NCI-H748 treated with DMSO at 0.1 percent for 48 hours (cell line): ENCODE measurements at places on chromosomes 2 and 18.

- peak; percentile 17 for DNase-seq
Observed at GRCh38 chr2:70552501-70553333, 909 bp downstream of the TGFA start.

DNA sequence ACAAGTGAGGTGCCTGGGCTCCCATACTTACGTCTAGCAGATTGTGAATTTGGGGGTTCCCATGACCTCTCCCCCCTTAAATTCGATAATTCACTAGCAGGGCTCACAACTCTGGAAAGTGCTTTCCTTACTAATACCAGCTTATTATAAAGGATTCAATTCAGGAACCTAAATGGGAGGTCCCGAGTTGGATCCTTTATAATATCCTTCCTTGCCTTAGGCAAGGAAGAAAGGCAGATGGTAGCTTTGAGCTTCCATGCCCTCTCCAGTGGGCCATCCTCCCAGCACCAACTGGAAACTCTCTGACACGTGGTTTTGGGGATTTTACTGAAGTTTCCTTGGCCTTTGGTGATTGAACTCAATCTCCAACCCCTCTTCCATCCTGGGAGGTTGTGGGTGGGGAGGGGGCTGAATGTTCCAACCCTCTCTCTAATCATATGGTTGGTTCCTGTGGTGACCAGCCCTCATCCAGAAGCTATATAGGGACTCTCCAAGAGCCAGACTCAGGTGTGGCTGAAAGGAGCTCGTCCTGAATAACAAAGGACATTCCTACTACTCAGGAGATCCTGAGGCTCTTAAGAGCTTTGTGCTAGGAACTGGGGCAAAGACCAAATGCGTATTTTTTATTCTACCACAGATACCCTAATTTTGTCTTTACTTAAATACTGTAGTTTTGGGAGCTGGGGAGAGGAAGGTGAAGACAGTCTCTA is 62.2 kb downstream of the HAUS1 start:
- DNase-seq, result no peak

GRCh38 chr2:41101281-41101680 is 649.4 kb upstream of the SLC8A1 start:
- DNase-seq, result no peak

DNA sequence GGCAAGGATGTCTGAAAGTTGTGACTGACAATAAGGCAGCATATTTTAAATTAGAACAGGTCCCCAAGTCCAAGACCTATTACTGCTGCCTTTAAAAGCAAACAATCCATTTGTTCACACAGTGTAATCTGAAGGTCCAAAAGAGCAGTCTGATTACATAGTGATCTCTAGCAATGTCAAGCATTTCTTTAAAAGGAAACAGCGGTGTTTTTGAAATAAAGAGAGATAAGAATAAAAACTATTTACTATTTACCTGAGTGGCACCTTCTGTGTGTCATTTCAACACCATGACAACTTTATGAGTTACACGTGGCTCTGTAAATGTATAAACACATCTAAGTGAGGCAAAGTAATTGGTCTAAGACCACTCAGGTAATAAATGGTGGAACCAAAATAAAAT is 1009.9 kb upstream of the CNTNAP5 start:
- DNase-seq, result no peak

GRCh38 chr18:23032030-23032582 is 99.0 kb downstream of the RBBP8 start:
- no peak for DNase-seq

DNA sequence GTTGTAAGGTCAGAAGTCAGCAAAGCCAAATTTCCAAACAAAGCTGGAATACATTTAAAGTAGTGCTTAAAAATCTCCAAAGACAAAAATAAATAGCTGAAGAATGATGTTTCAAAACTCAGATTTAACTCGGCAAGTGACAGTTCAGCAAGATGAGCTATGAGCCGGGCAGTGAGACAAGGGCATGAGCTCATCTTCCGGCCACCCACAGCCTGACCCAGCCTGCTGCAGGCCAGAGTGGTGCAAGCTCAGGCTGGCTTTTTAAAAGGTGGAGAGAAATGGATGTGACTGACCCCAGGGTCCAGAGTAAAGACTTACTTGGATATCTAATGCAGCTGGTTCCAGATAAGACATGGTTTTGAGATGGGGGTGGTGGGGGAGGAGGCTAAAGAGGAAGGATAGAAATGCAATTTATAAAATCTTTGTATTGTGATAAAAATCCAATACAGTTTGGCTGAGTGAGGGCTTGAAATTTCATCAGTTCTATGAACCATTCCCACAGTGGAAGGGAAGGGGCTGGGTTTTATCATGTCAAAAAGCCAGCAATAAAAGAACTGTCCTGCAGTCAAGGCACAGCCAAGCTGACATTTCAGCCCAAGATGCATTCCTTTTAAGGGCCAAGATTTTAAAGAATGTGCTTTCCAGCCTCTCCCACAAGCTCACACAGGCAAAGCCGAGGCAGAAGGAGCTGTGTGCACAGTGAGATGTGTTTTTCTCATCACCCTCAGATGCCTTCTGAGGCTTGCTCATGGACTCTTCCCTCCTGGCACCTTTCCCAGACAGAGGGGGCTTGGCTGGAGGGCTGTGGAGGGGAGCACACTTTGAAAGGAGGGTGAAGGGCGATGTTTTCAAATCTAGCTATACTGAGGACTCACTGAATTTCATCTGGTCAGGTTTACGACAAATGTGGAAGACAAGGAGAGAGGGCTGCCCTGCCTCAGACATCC is 97.9 kb upstream of the KLHL29 start:
- no peak for DNase-seq

GRCh38 chr2:215435870-215436704 is at the start of gene FN1:
TSS of gene FN1 (minus strand) at chr2:215436068. CDS start at chr2:215435802, 266 bp downstream.
- DNase-seq, result peak; percentile 70

DNA sequence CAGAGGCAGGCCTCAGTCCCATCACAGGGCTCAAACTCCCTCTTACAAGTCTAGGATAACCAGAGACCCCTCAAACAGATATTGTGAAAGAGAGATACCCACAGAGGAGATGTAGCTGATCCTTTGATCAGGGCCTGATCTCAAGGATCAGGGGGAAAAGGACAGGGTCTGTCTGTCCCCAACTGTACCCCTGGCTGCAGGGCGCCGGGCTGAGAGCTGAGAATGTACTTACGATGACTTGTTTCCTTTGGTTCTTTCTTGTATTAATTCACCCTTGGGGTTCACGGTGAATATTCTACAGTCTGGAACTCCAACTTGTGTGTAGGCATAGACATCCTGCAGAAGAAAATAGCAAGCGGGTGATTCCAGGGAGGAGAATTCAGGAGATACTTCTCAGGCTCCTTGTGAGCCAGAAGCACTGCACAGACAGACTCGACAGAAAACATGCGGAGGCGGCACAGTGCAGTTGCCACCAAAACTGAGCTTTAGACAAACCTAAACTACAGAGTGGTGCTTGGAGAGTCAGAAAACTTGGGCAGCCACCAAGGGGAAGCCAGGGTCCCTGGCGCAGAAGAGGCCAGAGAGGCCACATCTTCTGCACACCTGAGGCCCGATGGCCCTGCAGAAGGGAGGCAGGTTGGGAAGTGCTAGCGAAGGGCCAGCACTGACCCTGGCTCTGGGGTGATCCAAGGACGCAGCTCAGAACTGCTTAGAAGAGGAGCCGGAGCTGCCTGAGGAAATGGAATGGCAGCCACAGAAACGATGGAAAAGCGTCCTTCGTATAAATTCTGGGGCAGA is 73.9 kb downstream of the EMILIN2 start:
- no peak for DNase-seq

- no peak for DNase-seq
Observed at GRCh38 chr18:7953095-7953958, 386.2 kb downstream of the PTPRM start.

GRCh38 chr18:10444314-10445006 is 10.0 kb upstream of the APCDD1 start:
- DNase-seq, result no peak

- DNase-seq, result no peak
Observed at GRCh38 chr18:26821181-26821580, 44.3 kb downstream of the AQP4 start.
